MV-4-11 (cell line): ENCODE measurements at places on chromosomes 7 and 10.

DNA sequence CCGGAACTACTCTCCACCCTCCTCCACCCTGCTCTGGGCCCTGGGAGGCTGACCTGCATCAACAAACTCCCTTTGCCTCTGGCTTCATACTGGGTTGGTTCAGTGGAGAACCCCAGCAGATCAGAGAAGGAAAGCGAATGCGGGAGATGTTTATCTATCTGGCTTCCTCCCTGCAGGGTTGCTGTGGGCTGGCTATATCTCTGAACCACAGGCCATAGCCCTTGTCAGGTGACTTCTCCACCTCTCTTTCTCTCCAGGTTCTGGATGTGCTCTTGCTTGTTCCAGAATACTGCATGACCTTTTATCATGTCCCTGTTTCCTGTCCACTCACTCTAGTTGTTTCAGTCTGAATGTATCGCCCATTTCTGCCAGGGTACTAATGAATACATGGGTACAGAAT is 51.7 kb upstream of the IFRD1 start:
- DNase-seq: no peak

- no peak for DNase-seq
These were observed 51.9 kb downstream of the DDC start for GRCh38 chr7:50513166-50513871.

- peak; percentile 87 for DNase-seq
These were observed 416.3 kb downstream of the ADRA2A start for GRCh38 chr10:111493024-111493625.

DNA sequence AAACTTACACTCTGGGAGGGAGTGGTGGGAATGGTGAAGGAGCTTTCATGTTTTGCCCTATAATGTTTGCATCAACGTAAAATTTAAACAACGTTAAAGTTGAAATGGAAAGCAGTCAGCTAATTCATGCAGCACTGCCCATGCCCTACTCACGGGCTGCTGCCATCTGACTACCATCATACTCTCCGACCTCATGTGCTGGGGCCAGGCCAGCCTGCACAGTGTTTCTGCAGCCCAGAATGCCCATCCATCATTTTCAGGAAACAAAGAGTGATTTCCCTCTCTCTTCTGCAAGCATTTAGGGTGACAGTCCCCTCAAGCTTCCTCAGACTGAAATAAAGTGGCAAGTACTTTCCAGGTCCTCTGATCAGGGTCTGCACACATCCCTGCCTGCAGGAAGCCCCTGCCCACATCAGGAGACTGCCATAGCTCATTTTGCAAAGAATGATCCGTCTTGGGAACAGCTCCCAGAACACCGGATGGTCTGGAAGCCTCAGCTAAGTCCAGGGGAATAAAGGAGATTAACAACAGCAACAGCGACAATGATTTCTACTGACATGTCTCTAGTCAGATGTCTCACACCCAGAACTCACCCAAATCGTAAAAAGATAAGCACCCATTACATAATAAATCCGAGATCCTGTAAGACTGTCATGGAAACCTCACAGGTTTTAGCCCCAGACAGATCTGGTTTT is 40.3 kb downstream of the ARHGAP22 start:
- no peak for DNase-seq

GRCh38 chr10:84537447-84537931 is 209.1 kb downstream of the CCSER2 start:
- DNase-seq: peak; percentile 52

GRCh38 chr7:63043657-63044543 is 954.7 kb upstream of the ZNF722 start:
- DNase-seq: no peak

DNA sequence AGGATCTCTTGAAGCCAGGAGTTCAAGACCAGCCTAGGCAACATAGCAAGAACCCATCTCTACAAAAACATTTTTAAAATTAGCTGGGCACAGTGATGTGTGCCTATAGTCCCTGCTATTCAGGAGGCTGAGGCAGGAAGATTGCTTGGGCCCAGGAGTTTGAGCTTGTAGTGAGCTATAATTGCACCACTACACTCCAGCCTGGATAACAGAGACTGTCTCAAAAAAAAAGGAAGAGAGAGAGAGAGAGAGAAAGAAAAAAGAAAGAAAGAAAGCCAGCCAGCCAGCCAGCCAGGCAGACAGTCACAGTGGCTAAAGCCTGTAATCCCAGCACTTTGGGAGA is 95.2 kb upstream of the STK17A start:
- DNase-seq: no peak

DNA sequence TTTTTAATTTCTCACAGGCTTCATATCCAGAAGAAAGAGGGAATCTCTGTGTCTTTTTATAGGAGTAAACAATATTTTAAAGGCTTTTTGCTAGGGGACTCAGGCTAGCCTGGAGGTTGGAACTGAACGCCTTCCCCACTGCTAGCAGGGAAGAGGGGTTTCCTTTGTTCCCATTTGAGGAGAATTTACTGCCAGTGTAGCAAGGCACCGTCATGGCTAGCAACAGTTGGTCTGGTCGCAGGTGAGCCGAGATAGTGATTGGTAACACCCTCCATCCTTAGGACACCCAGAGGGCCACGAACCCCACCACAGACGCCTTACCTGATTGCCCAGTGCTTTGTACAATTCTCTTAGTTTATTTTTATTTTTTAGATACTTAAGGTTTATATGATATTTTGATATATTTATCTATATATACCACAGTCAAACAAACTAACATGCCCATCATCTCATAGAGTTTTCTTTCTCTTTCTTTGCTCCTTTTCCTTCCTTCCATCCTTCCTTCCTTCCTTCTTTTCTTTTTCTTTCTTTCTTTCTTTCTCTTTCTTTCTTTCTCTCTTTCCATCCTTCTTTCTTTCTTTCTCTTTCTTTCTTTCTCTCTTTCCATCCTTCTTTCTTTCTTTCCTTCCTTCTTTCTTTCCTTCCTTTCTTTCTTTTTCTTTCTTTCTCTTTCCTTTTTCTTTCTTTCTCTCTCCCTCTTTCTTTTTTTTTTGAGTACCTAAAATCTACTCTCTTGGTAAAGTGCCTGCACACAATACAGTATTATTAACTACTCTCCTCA is 219.0 kb upstream of the AKR1E2 start:
- DNase-seq: no peak

DNA sequence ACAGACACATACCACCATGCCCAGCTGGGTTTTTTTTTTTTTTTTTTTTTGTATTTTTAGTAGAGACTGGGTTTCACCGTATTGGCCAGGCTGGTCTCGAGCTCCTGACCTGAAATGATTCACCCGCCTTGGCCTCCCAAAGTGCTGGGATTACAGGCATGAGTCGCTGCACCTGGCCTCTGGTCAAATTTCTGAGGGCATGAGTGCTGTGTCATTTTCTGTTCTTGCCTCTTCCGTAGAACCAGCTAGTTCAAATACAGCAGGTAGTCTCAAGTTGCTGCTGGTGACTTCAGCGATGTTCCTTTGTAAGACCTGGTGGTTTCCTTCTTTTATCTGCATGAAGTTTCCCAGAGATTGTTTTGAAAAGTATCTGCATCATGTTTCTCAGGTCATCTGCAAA is 134.8 kb upstream of the SHH start:
- peak; percentile 41 for DNase-seq

DNA sequence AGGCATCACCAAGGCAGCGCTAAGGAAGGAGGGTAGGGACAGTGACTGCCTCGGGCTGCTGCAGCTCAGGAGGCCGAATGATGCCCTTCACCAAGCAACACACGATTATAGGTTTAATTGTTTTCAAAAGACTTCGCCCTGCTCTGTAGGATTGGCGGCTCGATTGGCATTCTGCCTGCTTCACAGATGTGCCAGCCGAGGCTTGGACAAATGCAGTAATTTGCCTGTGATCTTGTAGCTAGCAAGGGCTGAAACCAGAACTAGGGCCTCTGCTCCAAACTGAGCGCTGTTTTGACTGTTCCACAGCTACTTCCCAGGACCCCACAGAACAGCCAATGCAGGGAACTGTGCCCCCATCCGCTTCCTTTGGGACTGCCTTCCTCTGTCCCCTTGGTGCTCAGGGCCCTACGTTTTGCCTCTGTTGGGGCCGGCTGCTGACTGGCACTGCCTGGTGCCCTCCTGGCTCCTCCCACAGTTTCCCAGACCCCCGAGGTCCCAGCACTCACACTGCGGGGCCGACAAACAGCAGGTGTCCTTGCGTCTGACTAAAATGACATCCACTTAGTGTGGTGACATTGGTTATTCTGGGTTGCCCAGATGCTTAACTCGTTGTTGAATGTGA is 62.6 kb upstream of the EN2 start:
- DNase-seq: no peak

GRCh38 chr10:8978100-8978499 is 923.6 kb downstream of the GATA3 start:
- no peak for DNase-seq

DNA sequence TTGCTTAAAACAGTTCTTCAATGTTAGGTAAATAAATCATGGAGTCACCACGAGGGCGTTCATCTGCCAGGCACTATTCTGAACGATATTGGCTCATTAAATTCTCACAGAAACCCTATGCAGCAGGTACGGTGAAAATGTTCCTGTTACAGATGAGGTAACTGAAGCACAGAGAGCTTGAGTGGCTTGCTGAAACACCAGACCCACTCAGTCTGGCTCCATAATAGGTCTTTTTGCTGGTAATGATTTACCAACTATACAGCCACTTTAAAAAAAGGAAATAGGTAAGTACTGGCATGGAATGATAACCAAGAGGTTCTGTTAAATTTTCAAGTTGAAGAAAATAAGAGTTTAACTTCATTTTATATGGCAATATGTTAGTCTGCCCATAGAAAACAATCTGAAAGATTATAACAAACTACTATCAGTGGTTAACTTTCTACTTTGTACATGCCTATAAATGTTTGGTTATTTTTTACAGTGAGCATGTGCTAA is 1.3 kb upstream of the TM9SF3 start:
- DNase-seq: no peak

GRCh38 chr7:43905956-43906330 is 453 bp downstream of the URGCP start:
- no peak for DNase-seq

- no peak for DNase-seq
These were observed 389.6 kb upstream of the PODXL start for GRCh38 chr7:131945957-131946544.

- no peak for DNase-seq
These were observed 241.9 kb downstream of the GLRX3 start for GRCh38 chr10:130377986-130378540.

DNA sequence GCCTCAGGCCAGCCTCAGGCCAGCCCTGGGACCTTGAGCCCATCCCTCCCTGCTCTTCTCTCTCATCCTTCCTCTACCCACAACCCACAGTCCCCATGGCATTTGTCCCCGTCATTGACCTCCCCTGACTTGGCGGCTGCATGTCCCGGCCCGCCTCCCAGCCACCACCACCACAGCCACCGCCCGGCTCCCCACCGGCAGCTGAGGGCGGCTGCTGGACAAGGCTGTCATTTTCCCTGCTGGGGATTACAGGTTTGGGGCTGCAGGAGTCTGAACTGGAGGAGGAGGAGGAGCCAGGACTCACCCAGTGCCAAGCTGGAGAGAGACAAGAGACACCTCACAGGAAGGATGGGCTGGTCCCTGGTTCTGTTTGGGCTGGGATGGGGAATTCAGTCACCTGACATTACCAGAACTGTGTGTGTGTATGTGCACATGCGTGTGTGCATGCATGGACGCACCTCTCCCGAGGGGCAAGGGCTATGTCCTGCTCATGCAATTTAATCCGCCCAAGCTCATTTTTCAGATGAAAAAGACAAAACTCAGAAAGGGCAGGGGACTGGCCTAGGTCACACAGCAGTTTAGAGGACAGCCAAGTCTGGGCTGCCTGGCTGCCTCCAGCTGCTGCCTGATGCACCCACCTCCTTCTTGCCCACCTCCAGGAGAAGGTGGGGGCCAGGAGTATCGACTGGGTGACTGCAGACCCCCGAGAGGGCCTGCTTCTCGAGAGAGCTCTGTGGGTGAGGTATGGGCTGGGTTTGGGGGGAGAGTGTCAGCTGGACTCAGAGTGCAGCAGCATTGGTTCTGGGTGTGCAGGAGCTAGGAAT is 113.1 kb downstream of the ZMIZ1 start:
- no peak for DNase-seq

GRCh38 chr7:145698526-145699262 is 417.9 kb upstream of the CNTNAP2 start:
- no peak for DNase-seq

DNA sequence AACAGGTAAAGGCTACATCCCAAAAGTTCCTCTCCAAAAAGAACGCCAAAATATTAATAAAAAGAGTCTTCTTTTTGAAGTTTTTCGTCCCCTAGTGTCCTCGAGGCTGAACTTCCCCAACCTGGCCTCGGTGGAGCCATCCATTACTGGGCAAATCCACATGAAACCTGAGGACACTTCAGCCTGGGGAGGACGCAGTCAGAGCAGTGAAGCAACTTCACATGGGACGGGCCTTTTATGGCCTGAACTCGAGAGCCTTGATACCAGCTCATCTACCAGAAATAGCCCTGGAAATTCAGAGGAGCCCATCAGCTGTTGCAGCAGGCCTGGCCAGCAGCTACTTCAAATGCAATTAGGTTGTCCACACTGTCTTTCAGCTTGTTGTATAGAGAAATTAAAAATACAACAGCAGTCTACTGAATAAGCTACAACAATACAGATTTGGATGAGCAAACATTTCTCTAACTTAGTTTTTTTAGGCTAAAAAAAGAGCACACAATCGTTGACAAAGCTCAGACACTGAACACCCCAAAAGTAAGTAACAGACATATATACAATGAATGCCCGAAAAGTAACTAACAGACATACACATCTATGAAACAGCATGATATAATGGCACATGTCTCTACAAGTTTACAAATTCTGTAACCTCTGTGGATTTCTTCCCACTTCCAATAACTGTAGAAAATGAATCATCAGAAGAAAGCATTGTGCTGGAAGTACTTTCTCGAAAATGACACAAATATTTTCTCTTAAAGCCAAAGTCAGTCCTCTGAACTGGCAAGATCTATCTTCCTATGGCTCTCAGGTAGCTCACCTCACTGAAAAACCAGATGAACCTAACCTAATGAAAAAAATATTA is at the start of gene SVIL:
Gene SVIL (minus strand): TSS at position 208 of the 862 bp plus-strand sequence. CDS start 79,913 bp downstream, outside the sequence.
- DNase-seq: no peak

DNA sequence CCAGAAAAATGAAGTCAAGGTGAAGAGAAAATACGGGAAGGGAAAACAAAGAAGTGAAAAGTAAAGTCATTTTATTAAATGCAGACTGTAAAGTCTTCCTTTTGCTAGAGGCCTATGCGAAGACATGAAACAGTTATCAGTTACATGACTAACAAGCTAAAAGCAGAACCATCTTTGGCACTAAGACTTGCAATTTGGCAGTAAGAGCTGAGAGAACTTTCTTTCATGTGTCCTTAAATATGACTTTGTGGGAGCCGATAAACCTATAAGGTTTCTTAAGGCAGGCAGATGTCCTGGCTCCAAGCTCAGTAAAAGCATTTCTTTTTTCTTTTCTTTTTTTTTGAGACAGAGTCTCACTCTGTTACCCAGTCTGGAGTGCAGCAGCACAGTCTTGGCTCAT is 10.4 kb downstream of the ANLN start:
- DNase-seq: peak; percentile 73

DNA sequence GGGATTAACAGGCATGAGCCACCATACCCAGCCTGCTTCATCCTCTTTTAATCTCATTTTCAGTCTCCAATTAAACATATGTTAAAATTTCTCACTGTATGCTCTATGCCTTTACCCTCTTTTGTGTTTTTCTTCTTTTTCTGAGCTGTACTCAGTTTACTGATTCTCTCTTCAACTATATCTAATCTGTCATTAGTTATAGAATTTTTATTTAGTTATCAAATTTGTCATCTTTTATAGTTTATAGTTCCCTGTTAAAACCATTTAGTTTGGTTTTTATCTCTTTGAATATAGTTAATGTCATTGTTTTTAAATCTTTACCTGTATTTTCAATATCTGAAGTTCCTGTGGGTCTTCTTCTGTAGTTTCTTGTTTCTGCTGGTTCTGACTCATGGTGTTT is 93.3 kb downstream of the KAT6B start:
- no peak for DNase-seq
